ENCODE measurements at places on chromosomes 2 and 18.

GRCh38 chr2:150919901-150920300 is 341.8 kb downstream of the RBM43 start:
- no peak for DNase-seq

DNA sequence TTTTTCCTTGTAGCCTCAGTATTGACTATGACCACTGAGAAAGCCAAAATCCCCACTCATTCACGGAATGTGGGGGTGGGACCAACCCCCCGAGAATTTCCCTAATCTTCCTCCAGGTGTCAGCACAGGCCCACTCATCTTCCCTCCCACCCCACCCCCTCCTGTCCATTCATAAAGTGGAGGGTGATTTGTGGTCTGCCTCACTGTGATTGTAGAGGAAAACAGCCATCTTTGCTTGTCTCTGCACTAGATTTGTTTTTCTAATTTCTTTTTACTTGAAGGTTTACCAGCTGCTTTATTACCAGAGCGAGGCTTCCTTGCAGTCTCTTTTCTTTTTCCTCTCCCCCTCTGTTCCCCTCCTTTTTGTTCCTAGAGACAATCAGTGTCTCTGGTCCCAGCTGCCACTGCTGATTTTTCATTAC is 171.8 kb downstream of the ICOS start:
- DNase-seq, result peak; percentile 21

DNA sequence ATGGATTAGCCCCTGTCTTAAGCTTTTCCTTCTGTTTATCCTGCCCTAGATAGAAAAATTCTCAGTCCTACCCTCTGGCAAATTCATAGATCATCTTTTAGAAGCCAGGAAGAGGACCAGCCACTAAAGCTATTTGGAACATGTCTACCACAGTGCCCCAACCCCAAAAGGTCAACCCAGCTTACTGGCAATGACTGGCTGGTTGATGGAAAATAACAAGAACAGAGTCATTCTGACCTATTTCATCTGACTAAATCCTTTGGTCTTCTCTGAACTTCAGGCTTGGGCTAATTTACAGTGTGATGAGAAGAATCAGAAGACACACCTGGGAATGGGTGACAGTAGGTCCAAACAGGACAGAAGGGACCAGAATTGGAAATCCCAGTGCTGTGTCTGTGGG is 227.3 kb upstream of the CCDC68 start:
- no peak for DNase-seq

DNA sequence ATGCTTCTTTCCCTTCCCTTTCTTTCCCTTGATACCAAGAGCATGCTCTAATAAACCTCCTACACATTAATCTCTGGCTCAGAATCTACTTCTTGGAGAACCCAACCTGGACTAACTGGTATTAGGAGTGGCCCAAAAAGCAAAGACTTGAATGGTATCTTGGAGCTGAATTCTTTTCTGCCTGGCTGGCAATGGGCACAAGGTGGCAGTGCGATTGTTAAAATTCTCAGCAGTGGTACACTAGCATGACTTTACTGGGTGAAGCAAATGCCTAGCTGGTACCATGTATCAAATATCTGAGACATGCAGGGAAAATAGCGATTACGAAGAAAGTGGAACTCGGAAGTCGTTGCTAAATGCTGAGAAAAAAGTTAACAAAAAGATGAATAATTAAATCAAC is 376.1 kb downstream of the XIRP2 start:
- DNase-seq, result no peak

DNA sequence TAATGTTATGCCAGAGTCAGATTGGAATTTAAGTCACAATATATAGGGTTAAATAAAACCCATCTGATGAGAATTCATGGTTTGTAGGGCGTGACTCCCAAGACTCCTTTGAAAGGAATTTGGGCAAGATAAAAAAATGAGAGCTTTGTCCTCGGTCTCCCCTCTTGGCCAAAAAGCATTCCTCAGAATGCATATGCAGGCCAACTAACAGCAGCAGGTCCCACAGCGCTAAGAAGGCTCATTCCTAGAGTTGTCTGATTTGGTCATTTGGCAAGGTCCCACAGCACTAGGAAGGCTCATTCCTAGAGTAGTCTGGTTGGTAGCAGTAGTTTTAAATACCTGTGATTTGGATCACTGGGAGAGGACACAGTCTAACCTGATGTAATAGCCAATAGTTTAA is 106.3 kb upstream of the B3GNT2 start:
- DNase-seq, result no peak

DNA sequence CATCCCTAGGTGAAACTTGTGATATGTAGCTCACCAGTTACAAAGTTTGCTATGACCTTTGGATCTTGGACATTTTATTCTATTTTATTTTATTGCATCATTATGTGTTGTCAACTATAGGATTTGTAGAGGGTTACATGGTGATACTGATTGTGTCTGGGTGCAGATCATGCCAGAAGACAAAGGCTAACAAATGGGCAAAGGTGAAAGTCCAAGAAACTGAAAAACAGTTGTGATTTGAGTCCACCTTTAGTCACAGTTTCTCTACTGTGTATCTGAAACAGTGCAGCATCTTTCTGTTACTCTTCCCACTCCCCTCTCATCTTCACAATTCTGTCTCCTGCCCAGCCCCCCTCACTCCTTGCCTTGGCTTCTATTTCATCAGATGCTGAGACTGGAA is 111.9 kb upstream of the LYPD6 start:
- DNase-seq, result no peak

GRCh38 chr2:181680055-181680936 is at the start of gene NEUROD1:
TSS of gene NEUROD1 (minus strand) at chr2:181680517. CDS start at chr2:181678860, 1,657 bp downstream.
- DNase-seq, result no peak

DNA sequence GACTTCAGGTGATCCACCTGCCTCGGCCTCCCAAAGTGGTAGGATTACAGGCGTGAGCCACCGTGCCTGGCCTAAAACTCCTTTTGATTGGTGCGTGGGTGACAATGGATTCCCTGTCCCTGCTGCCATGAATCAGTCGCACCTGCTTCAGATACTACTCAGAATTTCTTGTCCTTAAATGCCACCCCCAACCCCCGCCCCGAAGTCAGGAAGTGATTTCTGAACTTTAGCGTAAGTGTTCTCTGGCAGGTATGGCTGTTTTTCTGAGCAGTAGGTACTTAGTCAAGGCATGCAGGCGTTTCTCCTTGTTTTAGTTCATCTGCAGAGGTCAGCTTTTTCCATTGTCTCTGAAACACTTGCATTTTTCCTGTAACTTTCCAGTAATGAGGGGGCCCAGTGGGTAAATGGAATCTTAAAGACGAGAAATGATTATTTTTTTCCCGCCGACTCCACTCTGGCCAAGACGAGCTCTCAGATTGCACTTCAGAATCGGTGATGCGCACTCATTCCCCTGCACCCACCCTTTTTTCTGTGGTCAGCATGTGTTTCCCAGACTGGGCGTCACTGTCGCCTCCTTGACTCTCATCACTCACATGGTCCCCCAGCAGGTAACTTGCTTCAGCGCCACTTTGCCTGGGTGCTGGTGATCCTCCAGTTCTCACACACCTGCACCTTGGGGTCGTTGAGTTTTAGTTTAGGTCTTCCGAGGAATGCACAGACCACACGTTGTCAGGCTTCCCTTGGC is 179.7 kb downstream of the GBX2 start:
- no peak for DNase-seq

GRCh38 chr2:188414869-188415753 is 123.4 kb downstream of the GULP1 start:
- no peak for DNase-seq

- no peak for DNase-seq
Observed at GRCh38 chr2:190789074-190790004, 91.3 kb upstream of the GLS start.

- no peak for DNase-seq
Observed at GRCh38 chr2:46723346-46723745, 192.3 kb downstream of the MCFD2 start.

- DNase-seq, result no peak
Observed at GRCh38 chr2:184452907-184453306, 145.4 kb upstream of the ZNF804A start.

DNA sequence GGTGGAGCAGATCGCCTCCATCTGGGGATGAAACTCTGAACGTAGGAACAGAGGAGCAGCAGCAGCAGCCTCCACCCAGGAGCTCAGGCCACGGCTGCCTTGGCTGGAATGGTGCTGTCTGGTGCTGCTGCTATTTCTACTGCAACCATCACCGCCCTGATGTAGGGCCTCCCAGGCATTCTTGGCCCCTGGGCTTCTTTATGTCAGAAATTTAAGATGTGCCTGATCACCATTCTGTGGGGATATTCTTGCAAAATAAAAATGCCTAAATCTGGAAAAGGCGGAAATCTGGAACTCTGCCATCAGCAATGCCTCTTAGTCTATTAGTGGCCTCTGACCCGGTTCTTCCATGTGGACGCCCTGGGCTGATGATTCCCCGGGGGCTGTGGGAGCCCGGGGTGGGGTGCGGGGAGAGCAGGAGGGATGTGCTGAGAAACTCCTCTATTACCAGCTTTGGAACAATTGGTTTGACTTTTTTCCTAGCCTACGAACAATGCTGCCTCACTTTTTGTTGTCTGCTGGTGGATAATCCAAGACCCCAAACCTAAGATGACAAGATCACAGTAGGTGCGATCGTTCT is 47.2 kb downstream of the FAM124B start:
- no peak for DNase-seq

- DNase-seq, result no peak
Observed at GRCh38 chr2:28521663-28522062, 25.8 kb downstream of the PLB1 start.

DNA sequence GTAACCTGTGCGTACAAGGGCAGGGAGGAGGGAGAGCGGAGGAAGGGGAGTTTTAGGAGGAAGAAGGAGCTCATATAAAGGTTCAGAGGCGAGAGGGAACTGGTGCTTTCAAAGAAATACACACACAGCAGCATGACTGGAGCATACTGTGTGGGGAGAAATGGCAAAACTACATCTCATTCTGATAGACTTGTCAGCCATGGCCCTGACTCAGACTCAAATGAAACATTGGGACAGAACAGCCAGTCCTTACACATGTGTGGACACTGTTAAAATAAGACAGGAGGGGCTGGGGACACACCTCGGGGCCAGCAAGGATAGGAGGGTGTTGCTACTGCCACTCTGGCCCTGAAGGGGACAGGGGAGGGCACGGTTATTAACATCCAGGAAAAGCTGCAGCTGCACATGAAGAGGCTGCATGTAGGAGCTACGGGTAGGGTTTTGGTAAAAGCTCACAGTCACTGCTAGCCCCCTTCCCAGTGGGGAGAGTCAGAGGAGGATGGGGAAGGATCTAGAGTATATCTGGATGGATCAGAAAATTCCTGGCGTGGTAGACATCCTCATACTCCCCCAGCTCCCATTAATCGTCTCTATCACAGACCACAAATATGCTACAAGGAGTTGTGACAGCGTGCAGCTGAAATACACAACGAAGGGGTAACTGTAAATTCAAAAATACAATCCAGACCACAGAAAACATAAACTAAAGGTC is 110.5 kb downstream of the GATA6 start:
- no peak for DNase-seq

DNA sequence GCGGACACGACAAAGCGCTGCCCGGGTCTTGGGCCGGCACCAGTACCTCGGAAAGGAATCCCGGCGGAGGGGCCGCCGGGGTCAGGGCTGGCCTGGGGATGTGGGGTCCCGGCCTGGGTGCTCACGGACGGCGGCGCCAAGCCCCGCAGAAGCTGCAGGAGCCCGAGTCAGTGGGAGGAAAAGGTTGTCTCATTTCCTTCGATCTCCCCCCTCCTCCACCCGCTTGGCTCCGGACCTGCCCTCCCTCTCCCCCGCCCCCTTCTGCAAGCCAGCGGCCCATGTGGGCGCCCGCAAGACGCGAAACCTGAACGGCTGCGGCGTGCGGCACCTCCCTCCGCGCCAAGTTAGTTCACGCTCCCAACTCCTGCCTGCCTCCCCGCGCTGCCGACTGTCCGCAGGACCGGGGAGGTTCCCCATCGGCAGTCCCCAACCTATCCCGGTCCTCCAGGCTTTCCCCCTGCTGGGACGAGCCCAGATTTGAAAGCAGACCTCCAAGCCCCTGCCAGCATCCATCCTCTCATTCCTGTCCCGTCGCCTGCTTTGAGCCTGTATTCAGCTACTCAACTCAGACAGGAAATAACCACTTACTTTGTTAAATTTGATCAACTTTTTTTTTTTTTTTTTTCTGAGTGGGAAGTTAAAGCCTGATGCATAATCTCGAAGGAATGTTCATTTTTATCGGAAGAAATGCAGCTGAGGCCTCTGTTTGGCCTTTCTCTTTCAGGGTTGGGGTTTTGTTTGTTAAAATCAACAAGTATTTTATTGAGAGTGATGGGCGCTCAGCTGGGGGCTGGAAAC is at the start of gene EVA1A:
TSS of gene EVA1A (minus strand) at position 172 of the 798 bp plus-strand sequence. CDS start 42,799 bp downstream, outside the sequence.
- no peak for DNase-seq

- DNase-seq, result no peak
Observed at GRCh38 chr2:105834931-105835330, 90.2 kb downstream of the NCK2 start.

GRCh38 chr2:117983040-117983439 is 30.8 kb downstream of the CCDC93 start:
- DNase-seq, result no peak

DNA sequence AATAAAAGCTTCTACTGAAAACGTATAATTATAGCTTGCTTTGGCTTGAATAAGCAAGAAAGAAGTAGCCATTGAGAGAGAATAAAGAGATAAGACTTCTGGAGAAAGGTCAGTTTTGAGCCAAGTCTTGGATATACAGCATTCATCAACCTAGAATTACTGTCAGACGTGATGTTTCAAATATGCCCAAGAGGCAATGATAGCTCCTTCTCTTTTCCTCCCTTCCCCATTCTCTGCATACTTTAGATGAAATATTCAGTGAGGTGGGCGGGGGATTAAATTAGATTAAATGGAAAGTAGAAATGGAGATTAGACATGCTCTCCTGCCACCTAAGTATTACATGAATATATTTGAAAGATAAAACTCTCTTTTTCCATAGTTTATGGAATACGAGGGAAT is 8.7 kb downstream of the ANTXR1 start:
- DNase-seq, result no peak

DNA sequence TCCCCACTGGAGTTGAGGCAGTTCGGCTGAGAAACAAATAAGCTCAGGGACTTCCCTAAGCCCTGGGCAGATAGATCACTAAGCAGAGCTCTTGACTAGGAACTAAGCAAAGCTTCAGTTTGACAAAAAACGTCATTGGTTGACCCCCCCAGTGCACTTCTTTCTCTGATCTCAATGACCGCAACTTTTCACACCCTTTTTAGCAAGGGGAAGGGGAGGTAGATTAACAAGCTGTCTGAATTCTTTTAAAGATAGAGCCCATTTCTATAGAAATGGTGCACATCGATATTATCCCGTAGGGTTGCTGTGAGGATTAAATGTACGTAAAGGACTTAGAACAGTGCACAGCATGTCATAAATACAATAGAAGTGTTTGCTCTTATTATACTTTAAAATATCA is 42.5 kb downstream of the PIEZO2 start:
- no peak for DNase-seq

GRCh38 chr2:227471924-227472264 is at the start of gene AGFG1:
TSS of gene AGFG1 (plus strand) at chr2:227472156. CDS start at chr2:227472422, 266 bp downstream.
- peak; percentile 81 for DNase-seq

GRCh38 chr2:175599966-175600831 is 401.9 kb downstream of the LNPK start:
- no peak for DNase-seq
